Esophagus squamous epithelium (tissue), 5 donors: ENCODE measurements at places on chromosomes 7 and 10. TPM values are rescaled to one million over a fixed set of nuclear protein-coding genes. Genes with fewer than 3 reads are reported as not detected.

Gene GJD4
- not detected for total RNA-seq

Gene MMP21
- total RNA-seq = 0.19 TPM

Gene HABP2
- not detected for total RNA-seq

Gene NXPH1
- not detected for total RNA-seq

Gene LANCL2
- total RNA-seq = 12.4 TPM

Gene KIAA1217
- 65.6 TPM for total RNA-seq

Gene LRRC18
- total RNA-seq = not detected

Gene CROT
- total RNA-seq = 42.2 TPM

Gene PNLIP
- total RNA-seq = not detected

Gene KAZALD1
- 1.1 TPM for total RNA-seq

Gene CTNNA3
- not detected for total RNA-seq

Gene VKORC1L1
- total RNA-seq = 11.9 TPM

Gene DNAJC30
- total RNA-seq = 4.8 TPM

Gene PALD1
- 3.1 TPM for total RNA-seq
